ENCODE measurements at places on chromosomes 1 and 21. TPM values are rescaled to one million over a fixed set of nuclear protein-coding genes. Genes with fewer than 3 reads are reported as not detected.

Gene C1QB
- total RNA-seq = not detected

Gene CHIA
- total RNA-seq = not detected

Gene NFASC
- 11.7 TPM for total RNA-seq

Gene EXOC8
- 16.5 TPM for total RNA-seq

Gene SNRPE
- 105 TPM for total RNA-seq

Gene FHAD1
- 1.9 TPM for total RNA-seq

Gene FAM72B
- total RNA-seq = 15.0 TPM

Gene CYP4A22
- total RNA-seq = not detected

Gene GBP6
- total RNA-seq = not detected

Gene FCRL2
- total RNA-seq = not detected

Gene USP33
- total RNA-seq = 61.9 TPM

DNA sequence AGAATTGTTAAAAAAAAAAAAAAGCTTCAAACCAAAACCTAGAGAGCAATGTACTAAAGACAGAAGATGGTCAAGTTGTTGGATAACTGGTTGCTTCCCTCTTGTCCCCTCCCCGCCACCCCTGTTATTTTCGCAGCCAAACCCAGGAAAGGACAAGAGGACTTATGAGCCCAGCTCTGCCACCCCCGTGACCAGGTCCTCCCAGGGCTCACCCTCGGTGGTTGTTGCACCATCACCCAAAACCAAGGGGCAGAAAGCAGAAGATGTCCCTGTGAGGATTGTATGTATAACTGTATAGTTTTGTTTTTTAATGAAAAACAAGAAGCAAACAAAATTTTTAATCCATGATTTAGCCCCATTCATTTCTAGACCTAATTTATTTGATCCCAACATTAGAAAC lies 69.4 kb downstream of the VPS26C start:
- no peak for DNase-seq

- no peak for DNase-seq
Observed at GRCh38 chr21:39850333-39850732, 16.9 kb upstream of the PCP4 start.

GRCh38 chr1:168375566-168376300 lies 95.1 kb downstream of the TBX19 start:
- DNase-seq = no peak

DNA sequence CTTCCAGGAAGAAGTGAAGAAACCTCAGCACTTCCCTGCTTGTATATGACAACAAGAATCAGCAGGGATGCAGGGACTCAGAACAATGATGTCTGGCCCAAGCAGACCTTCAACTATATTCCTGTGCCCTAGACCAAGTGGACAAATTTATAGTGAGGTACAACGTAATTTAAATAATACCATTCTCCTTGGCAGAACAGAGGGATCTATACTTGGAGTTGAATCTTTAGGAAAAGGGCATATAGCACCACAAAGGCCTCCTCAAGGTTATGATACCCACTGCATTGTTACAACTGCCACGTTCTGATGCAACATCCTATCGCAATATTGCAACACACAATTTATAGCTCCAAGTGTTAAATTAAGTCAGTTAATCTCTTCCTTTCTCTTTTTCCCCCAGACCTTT lies 29.1 kb upstream of the GFI1 start:
- no peak for DNase-seq

GRCh38 chr1:219189021-219189824 lies 15.5 kb downstream of the LYPLAL1 start:
- no peak for DNase-seq

DNA sequence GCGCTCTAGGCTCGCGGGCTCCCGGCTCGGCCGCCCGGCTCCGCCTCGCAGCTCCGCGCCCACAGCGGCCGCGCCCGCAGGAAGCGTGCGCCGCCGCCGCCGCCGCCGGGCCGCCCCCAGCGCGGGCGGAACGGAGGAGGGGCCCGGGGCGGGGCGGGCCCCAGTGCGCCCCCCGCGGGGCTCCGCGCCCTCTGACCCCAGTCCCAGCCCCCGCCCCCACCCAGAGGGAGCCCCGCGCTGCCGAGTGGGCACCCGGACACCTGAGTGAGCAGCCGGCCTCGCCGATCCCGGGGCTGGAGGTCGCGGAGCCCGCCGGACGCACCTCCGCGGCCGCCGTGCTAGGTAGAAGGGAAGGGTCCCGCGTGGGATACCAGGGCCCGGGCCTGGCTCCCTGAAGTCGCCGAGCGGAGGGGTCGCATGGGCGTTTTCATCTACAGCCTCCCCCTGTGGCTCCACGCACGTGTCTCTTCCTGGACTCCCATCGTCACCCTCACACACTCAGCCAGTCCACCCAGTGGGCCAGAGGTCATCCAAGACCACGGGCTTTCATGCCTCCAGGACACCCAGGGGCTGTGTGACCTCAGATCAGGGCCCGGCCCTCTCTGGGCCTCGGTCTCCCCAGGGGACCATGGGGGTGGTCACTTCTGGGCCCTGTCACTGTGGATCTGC lies at the start of gene SDC3:
TSS of gene SDC3 (minus strand) at position 63 of the 669 bp plus-strand sequence. CDS start 172 bp downstream, outside the sequence.
- no peak for DNase-seq

- DNase-seq = no peak
Observed at GRCh38 chr1:94773296-94773809, 46.8 kb upstream of the SLC44A3 start.

- no peak for DNase-seq
Observed at GRCh38 chr1:115411371-115412063, 73.5 kb upstream of the NGF start.

- peak; percentile 50 for DNase-seq
Observed at GRCh38 chr1:164891615-164892014, 332.6 kb downstream of the PBX1 start.

DNA sequence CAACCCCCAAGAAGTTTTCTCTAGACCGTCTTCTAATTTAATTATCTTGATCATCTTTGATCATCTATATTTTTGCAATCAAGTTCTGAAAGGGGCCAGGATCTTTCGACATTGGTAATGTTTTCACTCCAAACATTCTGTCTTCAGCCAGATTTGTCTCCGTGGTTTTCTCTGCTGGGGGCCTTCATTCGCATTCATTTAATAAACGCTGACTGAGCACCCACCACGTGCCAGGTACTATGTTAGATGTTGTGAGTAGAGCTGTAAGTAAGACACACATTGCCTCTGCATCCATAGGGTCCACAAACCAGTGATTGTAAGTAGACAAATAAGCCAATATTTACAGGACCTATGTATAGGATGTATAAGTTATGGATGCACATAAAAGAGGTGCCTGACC lies 134.5 kb upstream of the MROH9 start:
- no peak for DNase-seq

DNA sequence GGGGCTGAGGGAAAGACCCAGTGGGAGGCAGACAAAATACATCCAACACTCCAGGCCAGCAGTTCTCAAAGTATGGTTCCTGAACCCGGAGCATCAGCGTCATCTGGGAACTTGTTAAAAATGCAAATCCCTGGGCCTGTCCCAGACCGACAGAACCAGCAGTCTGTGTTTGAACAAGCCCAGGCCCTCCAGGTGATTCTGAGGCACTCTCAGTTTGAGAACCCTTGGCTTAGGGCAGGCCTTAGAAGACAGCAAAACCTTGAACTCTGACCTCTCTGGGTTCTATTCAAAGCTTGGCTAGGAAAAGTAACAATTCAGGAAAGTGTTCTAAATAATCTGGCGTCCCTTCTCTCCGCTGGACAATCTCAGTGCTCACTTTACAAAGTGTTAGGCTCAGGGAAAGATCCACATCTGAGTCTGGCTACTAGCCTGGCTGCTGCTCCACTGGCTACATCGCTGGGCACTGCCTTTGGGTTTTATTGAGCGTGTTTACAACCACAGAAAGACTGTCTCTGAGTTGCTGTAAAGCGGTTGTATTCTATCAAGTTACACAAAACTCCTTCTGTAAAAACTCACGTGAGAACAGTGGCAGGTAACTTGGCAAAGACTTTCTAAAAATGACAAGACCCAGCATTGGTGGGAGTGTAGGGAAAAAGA lies 166.1 kb downstream of the HIVEP3 start:
- DNase-seq = no peak

- no peak for DNase-seq
Observed at GRCh38 chr1:200909071-200909470, 14.4 kb downstream of the INAVA start.

- DNase-seq = no peak
Observed at GRCh38 chr1:226676381-226676780, 62.7 kb downstream of the ITPKB start.

DNA sequence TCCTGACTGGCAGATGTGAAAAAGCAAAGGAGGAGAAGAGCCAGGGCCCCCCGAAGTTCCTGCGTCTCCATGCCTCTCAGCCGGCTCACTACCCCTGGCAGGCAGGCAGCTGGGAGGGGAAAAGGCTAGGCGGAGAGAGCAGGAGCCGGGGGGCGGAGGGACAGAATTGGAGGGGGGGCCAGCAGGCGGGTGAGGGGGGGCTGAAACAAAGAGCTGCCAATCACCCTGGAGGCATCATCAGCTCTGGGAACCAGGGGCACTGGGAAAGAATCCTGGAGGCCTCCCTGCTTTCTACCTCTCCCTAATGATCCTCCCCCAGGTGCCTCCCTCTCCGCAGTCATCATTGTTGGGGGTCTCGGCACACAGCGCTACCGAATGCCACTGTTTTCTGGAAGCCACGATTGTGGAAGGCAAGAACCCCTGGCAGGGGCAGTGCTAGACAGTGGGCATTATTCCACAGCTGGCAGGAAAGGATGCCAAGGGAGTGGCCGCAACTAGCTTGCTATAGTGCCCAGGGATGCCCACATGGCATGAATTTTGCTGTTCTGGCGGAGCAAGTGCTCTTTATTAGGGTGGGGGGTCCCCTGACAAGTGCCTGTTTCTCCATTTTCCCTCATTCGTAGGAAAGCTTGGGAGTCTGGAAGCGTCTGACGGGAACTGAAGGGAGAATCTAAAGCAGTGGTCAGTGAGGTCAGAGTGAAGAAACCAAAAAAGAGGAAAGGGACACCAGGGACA lies at the start of gene THBS3:
TSS of gene THBS3 (minus strand) at position 92 of the 735 bp plus-strand sequence. CDS start at position 71, 21 bp downstream.
- peak; percentile 61 for DNase-seq

- no peak for DNase-seq
Observed at GRCh38 chr1:199843861-199844260, 183.6 kb upstream of the NR5A2 start.

- DNase-seq = peak; percentile 72
Observed at GRCh38 chr1:110783292-110783918, 89.5 kb upstream of the CD53 start.

- DNase-seq = no peak
Observed at GRCh38 chr1:38193040-38193439, 146.4 kb upstream of the POU3F1 start.

DNA sequence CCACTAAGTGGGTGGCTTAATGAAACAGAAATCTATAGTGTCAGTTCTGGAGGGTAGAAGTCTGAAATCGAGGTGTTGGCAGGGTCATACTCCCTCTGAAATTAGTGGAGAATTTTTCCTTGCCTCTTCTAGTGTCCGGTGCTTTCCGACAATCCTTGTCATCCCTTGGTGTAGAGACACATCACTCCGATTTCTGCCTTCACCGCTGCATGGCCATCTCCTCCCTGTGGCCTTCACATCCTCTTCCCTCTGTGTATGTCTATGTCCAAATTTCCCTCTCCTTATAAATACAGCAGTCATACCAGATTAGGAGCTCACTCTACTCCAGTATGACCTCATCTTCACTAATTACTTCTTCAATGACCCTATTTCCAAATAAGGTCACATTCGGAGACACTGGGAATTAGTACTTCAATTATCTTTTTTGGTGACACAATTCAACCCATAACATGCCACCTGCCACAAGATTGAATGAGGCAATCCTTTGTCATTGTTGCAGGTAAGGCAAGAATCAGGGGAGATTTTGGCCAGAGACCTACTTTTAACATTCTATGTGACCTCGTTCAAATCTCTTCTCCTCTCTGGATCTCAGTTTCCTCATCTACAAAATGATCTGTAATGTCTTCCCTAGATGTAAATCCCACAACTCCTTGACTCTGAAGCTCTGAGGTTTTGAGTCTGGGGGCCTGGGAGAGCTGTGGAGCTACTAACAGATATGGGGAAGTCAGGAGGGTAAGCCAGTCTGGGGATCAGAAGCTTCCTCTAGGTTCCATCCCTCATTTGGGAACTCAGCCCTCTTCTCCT lies 16.1 kb downstream of the NAV1 start:
- no peak for DNase-seq

GRCh38 chr21:18222346-18222745 lies 22.3 kb upstream of the CHODL start:
- no peak for DNase-seq

DNA sequence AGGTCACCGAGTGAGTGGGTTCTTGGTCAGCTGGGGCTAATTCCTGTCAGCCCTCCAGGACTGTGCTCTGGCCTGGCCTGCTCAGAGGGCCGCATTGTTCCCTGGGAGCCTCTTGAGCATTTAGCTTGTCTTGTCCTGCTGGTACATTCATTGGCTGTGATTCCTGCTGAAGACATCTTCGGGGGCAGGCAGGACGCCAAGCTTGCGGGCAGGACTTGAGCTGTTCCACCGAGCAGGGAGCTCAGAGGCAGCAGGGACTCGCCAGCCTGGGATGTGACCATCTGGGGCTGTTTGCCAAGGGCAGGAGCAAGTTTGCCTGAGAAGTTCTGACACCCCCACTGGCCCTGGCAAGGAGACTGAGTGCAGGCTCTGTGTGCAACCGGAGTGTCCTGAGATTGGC lies 7.0 kb upstream of the SLC26A9 start:
- no peak for DNase-seq

DNA sequence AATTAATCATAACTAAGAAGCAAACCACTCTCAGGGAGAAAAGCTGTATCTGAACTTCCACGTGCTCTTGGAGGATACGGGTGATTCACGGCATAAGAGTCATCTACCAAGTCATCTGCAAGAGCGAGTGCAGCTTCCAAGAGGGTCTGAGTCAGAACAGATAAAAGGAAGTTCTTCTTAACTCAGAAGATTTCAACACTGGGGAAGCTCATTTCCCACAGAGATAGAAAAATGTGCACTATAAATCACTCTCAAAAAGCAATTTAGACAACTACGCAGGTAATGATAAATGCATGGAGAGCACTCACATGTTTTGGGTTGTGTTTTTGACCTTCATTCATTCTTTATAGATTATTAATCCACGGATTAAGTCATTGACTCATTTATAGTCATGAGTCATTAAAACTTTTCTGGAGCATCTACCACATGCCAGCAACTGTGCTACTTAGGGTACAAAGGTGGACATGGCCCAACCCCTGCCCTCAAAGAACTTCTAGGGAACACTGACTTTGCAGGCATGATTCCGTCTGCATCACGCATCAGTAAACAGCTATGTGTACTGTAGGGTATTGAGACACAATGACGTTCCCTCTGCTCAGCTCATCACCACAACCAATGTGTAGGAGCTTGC lies 20.8 kb downstream of the KCNJ15 start:
- DNase-seq = no peak

DNA sequence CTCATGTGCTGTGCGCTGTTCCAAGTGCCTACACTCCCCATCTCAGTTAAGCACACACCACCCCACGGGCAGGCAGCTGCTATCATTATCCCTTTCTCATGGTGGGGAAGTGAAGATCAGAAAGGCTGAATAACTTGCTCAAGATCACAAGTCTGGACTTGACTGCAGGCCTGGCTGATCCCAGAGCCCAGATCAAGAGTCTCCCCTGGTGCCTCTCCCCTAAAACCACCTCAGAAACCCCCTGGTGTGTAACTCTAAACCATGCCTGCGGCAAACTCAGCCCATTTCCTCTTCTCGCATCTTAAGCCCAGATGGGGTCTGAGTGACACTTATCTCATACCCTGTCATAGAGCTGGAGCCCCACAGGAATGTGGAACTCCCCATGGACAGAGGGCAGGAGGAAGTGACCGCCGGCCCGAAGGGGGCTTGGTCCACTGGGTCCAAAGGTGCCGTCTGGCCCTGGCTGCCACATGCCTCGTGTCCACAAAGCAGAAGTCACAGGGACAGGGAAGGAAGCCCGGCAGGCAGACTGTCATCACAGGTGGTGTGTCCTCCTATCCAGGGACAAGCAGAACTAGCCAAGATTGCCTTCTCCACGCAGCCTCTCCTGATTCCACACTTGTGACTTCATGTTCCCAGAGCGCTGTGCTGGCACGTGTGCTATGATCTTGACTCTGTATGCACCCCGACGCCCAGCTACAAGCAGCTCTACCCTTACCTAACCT lies 92.1 kb downstream of the SYF2 start:
- no peak for DNase-seq

Data from GM23338 (cell line).